GM06990 (cell line): ENCODE measurements at places on chromosomes 4 and X.
A peak's percentile ranks its signal among the peaks of the same experiment; 100 is the strongest.

GRCh38 chr4:112807083-112807482, 170.1 kb downstream of the LARP7 start:
- DNase-seq: peak; percentile 68

GRCh38 chrX:112053169-112053568, 29.4 kb downstream of the TRPC5 start:
- DNase-seq: no peak

DNA sequence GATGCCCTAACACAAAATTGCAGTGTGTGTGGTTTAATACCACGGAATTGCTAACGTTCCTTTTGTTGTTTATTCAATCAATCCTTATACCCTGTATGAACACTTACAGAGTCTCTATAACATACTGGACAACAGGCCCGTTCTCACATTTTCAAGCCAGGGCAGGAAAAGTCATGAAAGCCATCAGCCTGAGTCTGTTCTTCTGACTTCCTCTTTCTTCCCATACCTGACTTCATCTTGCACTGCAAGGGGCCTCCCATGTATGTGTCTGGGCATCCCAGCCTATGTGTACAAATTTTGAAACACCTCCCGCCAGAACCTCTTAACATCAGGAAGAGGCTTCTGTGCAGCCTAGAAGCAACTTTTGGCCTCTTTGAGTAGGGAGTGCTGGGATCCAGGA, 4.9 kb upstream of the SHISA3 start:
- no peak for DNase-seq

DNA sequence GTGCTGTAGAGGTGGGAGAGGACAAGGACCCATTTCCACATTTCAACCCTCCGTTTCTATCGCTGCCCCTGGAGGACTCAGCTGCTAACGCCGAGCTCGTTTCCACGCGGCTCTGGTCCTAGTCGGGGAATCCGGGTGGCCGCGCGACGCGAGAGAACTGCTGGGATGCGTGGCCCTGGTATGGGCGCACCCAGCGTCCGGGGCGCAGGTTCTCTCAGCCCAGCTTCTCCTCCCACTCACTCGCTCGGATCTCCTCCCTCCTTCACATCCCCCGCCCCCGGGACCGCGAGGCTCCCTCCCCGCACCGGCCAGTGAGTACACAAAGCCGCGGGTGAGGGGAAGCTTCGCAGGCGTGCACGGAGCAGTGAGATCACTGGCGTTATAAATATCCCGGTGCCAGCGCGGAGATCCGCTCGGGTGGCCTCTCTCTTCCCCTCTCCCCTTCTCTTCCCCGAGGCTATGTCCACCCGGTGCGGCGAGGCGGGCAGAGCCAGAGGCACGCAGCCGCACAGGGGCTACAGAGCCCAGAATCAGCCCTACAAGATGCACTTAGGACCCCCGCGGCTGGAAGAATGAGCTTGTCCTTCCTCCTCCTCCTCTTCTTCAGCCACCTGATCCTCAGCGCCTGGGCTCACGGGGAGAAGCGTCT, at the start of gene FGF5:
FGF5 (plus strand) TSS at position 412 of the 649 bp plus-strand sequence; CDS start at position 573, 161 bp downstream.
- peak; percentile 62 for DNase-seq

GRCh38 chr4:106775636-106776035, 260.5 kb downstream of the DKK2 start:
- no peak for DNase-seq

DNA sequence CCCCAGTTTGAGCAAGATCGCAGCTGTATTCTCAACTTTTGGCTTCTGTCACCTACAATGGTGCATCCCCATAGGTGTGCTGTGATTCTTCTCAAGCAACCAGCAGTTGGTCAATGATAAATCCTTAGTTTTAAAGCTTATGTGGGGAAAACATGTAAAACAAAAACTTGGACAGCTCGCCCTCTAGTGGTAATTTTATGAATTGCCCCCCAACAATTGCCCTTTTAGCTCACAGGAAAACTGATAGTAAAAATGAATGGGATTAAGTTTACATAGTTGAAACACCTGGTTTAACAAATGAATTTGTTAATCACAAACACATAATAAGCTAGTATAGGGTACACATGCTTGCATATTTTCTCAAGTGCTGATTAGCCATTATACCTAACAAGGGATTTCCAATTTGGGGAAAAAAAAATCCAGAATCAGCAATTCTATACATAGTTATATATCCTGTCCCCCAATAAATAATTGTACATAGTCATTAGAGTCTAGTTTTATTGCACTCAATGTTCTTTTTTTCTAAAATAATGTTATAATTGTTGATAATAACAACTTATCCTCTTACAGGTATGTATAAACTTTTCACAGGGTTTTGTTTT, 30.1 kb downstream of the TEX13A start:
- no peak for DNase-seq

GRCh38 chr4:138158746-138159297, 83.3 kb downstream of the SLC7A11 start:
- DNase-seq: no peak

- no peak for DNase-seq
Observed at GRCh38 chr4:79466621-79467020, 58.6 kb upstream of the GK2 start.

- no peak for DNase-seq
Observed at GRCh38 chr4:107561481-107561880, 158.6 kb downstream of the PAPSS1 start.

GRCh38 chr4:24472514-24473308, 111.6 kb downstream of the DHX15 start:
- peak; percentile 78 for DNase-seq

DNA sequence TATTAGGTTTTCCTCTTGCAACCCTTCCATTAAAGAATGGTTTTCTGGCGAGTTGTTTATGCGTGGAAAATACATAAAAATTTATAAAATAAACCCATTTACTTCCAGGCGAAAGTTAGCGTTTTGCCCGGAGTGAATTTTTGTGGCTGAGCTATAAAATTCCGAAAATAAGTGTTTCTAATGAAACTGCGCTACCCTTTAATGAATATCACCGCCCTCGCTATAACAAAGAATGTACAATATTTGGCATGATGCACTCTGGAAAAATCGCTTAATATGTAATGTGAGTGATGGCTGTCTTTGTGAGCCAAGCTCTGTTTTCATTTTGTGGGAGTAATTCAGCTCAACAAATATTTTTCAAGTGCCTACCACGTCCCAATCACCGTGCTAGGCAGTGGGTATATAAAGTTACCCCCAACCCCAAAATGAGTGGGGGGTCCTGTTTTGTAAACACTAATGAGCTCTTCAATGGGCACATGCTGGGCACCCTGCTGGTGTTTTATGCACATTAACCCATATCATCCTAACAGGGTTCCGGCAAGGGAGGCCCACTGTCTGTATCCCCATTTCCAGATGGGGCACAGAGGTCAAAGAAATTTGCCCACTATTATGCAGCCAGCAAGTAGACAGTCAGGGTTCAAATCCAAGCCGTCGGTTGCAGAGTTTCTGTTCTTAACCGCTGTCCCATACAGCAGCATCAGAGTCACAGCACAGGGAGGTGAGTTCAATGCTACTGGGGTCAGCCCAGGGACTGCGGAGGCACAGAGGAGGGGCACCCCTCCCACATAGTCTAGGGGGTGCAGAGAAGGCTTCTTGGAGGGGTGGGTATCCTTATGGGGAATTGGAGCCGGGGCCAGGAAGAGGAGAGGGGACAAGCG, 65.7 kb upstream of the STX18 start:
- DNase-seq: no peak

- no peak for DNase-seq
Observed at GRCh38 chrX:38575888-38576287, 14.5 kb downstream of the TSPAN7 start.

- DNase-seq: peak; percentile 65
Observed at GRCh38 chr4:1216869-1217294, 32.0 kb downstream of the CTBP1 start.

- DNase-seq: no peak
Observed at GRCh38 chr4:139986689-139987501, 167.1 kb downstream of the MAML3 start.

DNA sequence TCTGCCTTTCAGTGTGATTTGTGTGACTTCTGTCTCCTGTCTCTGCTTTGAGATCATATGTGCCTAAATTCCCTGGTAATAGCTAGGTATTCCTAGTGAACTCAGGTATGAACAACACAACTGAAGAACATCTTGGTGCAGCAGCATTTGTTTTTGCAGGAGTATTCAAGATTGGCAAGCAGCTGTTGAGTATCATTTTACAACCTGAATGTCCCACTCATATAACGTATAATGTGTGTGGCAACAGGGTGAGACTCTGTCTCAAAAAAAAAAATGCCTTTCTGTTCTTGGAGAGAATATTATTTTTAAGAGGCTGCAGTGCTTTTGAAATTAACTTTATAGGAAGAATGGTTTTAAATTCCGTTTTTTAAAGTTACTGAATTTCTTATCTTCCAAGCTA, 7.7 kb downstream of the LSM6 start:
- DNase-seq: no peak

GRCh38 chr4:54545663-54546424, 111.9 kb upstream of the KIT start:
- DNase-seq: no peak

GRCh38 chrX:153522259-153522658, 4.8 kb downstream of the ATP2B3 start:
- no peak for DNase-seq

DNA sequence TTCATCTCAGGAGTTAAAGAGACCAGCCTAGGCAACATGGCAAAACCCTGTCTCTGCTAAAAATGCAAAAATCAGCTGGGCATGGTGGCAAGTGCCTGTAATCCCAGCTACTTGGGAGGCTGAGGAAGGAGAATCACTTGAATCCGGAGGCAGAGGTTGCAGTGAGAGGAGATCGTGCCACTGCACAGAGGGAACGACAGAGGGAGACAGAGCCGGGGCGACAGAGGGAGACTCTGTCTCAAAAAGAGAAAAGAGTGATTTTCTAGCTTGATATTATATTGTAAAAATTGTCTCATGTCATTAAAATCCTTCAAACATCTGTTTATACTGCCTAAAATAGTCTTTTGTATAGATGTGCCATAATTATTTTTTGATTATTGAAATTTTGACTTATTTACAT, 225.4 kb upstream of the AGA start:
- no peak for DNase-seq

DNA sequence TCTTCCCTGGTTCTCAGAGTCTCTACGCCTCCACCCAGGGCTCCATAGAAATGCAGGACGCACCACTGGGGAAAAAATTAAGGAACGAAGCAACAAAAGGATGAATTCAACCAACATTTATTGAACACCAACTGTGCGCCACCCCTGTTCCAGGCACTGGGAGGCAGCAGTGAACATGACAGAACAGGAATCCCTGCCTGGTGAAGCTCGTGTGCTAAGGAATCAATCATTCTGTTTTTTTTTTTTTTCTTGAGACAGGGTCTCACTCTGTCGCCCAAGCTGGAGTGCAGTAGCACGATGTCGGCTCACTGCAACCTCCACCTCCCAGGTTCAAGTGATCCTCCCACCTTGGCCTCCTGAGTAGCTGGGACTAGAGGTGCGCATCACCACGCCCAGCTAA, 1.9 kb upstream of the FTSJ1 start:
- DNase-seq: no peak

DNA sequence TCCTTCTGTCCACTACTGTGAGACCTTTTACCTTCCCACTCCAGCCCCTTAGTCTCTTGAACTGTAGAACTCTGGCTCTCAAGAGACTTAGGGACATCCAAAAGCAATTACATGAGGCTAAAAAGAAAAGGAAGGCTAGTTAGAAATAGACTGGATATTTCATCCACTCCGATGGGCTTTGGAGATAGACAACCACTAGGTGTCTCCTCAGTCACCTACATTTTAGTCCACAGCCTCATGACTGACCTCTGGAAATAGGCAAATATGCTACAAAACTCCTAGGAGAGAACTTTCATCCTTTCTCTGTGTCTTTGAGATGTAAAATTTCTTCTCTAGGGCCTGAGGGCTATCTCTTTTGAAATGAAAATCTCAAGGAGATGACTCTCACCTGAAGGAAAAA, 45.1 kb upstream of the LAMP2 start:
- DNase-seq: no peak

GRCh38 chr4:87966095-87966496, 9.4 kb upstream of the SPP1 start:
- DNase-seq: no peak

- no peak for DNase-seq
Observed at GRCh38 chrX:40471965-40472648, 108.7 kb upstream of the ATP6AP2 start.

DNA sequence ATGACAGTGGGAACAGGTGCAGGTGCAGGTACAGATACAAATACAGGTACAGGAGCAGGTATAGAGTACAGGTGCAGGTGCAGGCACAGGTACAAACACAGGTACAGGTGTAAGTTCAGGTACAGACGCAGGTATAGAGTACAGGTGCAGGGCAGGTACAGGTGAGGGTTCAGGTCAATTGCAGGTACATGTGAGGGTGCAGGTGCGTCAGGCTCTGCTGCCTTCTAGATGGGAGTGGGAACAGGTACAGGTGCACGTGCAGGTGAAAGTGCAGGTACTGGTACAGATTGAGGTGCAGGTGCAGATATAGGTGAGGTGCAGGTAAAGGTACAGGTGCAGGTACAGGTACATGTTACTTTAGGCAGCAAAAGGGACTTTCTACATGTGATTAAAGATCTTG, 85.7 kb downstream of the CRLF2 start:
- DNase-seq: no peak

DNA sequence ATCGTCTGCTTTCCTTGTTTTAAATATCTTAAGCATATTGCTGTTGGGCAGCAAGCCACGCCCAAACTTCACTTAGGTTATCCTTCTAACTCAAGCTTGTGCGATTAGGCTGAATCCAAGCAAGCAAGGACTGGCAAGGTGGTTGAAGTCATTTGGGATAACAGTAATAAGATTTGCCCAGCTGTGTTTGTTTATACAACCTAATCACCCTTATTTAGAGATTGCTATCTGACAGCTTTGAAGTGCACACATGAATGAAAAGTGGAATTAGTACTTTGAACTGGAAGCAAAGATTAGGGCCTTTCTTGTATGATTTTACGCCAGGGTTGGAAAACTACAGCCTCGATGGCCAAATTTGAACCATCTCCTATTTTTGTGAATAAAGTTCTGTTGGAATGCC, 182.1 kb downstream of the ASB9 start:
- DNase-seq: no peak

DNA sequence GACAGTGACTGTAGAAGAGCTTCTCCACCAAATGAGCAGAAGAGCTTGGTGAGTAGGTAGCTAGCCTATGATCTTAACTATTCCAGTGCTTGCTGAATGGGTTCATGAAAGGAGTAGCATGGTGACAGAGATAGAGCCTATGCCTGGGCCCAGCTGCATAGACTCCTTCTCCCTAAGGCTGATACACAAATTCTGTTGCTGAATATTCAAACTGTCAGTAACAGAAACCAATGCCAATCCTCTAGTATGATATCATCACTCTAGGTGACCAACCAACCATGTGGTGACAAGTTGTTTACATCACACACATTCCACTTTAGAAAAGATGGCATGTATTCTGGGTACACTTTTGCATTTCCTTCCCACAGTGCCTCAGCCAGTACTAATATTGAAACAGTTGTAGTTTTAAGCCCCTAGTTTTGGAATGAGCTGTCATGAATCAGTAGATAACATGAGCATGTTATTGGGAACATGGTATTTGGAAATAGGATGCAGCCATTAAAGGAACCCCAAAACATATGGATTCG, 103.4 kb upstream of the GRXCR1 start:
- no peak for DNase-seq

DNA sequence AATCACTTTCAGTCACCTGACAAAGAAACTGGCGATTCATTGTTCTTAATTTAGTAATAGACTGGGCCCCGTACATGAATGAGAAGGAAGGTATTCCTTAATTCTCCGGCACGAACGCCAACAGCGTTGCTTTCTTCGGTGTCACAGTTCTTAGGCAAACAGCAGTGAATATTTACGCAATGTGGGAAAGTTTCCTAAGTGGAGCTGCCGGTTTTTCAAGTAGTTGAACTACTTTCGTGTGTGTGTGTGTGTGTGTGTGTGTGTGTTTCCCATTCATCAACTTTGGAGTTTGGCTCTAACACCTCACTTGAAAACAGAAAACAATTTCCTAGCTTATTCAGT, 651 bp downstream of the NXT2 start:
- DNase-seq: no peak
